ENCODE measurements at places on chromosomes 7 and 10.
A peak's percentile ranks its signal among the peaks of the same experiment; 100 is the strongest.

- peak; percentile 78 for DNase-seq
Observed at GRCh38 chr7:6272481-6273323, at the start of gene CYTH3. Gene CYTH3, minus strand, starts transcription at chr7:6272624. Its CDS starts 117 bp downstream, at chr7:6272507.

- DNase-seq, result no peak
Observed at GRCh38 chr10:49359349-49360270, 36.3 kb downstream of the DRGX start.

GRCh38 chr7:50921114-50921813 is 138.6 kb upstream of the GRB10 start:
- DNase-seq, result peak; percentile 4

- DNase-seq, result no peak
Observed at GRCh38 chr7:7512861-7513597, 22.6 kb downstream of the COL28A1 start.

GRCh38 chr7:28296571-28297483 is 115.5 kb upstream of the CREB5 start:
- DNase-seq, result peak; percentile 38

GRCh38 chr10:29715296-29715695 is 80.5 kb upstream of the SVIL start:
- no peak for DNase-seq
